ENCODE measurements at places on chromosomes 3 and 15.

- DNase-seq = no peak
These were observed 191.0 kb downstream of the NLGN1 start for GRCh38 chr3:173588556-173588955.

DNA sequence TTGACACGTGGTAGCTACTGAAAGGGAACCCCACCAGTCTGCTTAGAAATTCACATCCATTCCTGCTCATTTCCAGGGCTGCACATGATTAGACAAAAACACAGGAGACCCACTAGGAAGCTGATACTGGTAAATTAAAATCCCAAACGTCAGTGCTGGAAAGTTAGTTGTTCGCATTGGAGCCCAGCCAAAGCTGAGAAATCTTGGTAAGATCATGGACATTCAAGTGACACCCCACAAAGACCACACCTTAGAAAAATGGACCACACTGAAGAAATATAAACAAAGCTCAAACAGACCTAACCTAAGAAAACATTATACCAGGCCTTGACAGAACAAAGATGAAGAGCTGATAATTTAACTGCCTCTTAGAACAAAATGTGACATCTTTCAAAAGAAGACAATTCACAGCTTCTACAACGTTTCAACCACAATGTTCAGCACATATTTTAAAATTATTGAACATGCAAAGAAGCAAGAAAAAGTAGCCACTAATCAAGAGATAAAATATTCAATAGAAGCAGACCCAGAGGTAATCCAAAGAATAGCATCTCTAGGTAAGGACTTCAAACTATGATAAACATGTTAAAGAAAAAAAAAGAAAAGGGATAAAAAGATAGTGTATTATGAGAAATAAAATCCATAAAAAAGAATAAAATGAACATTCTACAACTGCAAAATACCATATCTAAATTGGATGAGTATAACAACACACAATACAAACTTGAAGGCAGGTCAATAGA, 20.4 kb downstream of the RAD18 start:
- no peak for DNase-seq

- DNase-seq = no peak
These were observed 152.8 kb upstream of the TBL1XR1 start for GRCh38 chr3:177350121-177350520.

- no peak for DNase-seq
These were observed 243.2 kb upstream of the NR2F2 start for GRCh38 chr15:96087180-96087884.

- peak; percentile 35 for DNase-seq
These were observed 116.2 kb downstream of the MFSD1 start for GRCh38 chr3:158918008-158918407.

DNA sequence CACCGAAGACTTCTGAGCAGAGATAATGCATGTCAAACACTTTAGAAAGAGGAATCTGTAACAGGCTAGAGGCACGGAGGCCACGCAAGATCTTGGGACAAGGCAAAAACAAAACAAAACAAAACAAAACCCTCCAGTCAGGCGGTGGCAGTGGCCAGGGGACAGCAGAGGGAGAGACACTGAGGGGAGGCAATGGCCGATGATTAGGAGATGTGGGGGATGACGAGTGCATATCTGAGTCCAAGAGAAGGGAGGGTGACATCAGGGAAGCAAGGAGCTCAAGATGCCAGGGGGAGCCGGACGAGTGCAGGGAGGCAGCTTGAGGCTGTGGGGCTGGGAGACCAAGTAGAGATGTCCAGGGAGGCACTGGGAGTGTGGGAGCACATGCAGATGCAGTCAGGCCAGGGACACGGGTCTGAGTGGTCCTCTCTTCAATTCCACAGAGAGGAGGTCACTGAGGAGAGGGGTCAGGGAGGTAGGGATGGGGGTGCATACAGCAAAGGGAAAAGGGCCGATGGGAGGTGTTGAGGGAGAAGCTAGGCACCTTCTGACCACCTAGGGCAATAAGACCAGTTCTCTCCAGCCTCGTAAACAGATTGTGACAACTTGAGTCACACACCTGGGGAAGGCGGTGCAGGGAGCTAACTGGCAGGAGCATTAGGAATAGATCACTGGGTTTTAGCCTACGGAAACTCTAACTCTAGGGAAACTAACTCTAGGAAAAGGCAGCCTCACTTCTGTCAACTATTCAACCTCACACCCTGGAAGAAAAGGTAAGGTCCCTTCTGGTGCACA, 29.6 kb downstream of the SLCO2A1 start:
- no peak for DNase-seq

- no peak for DNase-seq
These were observed 357.5 kb downstream of the FOXP1 start for GRCh38 chr3:71225951-71226564.

DNA sequence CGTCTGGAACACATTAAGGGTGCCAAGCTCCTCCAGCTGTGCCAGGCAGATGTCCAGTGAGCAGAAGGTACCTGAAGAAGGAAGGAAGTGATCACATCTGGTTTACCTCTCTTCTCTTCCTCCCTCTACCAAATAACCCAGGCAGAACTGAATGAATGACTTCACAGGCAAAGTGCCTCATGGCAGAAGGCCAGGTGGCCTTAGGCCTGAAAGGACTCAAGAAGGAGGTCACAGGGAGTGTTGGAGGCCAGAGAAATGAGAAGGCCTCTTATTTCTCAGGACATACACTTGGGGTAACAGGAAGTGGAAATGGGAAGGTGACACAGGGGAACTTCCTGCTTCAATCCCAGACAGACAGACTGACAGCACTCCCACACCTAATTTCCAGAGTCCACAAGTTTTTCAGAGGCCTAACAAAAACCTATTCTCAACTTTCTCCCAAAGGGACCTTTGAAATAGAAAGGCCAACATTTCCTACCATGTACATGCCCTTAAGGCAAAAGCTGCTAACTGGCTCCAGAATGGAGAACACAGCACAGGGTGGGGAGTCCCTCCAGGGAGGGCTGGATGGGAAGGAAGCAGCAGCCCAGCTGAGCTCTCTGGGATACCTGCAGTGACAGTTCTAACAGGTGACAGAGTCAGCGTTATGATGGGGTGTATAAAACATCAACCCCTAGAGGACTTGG, 17.6 kb upstream of the SIN3A start:
- DNase-seq = no peak

GRCh38 chr3:136831461-136831860, 12.5 kb downstream of the SLC35G2 start:
- no peak for DNase-seq

DNA sequence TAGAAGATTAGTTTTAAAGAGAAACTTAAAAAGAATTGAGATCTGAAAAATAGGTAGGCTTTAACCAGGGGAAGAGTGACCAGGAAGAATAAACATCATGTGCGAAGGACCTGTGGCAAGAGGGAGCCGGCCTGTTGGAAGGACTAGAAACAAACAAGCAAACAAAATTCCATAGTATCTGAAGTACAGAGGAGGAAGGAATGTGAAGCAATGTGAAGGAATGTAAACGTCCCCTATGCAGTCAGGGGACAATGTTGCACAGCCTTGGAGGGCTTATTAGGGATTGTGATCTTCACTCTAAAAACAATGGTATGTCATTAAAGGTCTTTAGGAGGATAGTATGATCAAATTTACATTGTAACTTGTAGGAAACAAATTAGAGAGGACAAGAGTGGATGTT, 84.4 kb upstream of the PLCL2 start:
- DNase-seq = no peak

GRCh38 chr3:20099060-20099459, 58.8 kb downstream of the KAT2B start:
- DNase-seq = no peak

DNA sequence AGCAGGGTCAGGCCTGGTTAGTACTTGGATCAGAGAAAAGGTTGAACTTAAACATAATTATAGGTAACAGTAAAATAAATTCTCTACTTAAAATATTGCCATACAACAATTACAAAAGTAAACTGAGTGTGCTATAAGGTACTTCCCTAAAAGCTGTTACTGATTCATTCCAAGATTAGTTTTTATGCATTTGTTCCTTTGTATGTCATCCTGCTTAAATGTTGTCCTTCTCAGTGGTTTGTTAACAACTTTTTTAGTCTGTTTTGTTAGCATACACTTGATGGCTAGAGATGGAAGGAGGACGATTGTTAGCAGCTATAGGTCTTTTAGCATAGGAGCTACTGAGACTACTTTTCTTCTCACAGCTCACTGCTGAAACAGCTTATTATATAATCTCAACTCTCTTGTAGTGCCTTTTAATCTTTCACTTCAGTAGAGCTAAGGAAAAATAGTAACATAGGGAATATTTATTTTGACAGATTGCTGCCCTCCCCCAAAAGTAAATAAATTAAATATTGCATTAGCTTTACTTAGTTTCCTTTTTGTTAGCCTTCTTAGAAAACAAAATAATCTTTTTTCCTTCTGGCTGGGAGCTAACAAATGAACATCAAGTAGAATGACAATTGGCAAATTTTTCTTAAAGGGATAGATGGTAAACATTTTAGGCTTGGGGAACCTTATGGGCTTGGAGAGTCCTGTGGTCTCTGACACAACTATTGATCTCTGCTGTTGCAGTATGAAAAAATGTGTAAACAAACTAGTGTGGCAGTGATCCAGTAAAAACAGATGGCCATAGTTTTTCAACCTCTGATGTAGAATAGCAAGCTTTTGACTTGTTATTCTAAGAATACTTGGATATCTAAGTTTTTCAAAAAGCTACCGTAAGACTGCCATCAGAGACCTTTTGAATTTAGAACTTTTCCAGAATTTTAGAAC, 39.5 kb downstream of the USP8 start:
- DNase-seq = no peak

DNA sequence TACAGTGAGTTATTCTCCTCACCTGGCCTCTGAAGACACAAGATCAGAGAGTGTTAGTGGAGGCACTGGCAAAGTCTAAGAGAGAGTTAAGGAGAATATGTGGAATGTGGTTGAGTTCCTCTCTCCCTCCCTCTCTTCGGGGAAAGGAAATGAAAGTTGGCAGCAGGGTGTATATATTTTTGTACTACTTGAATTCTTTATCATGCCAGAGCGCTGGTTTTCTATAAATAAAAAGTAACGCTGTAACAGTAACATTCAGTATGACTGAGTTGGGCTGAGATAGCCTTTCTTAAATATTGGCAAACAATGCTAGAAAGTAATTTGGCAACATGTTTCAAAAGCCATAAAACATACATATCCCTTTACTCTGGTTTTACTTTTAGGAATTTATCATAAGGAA, 77.5 kb upstream of the TNFAIP8L3 start:
- peak; percentile 46 for DNase-seq

DNA sequence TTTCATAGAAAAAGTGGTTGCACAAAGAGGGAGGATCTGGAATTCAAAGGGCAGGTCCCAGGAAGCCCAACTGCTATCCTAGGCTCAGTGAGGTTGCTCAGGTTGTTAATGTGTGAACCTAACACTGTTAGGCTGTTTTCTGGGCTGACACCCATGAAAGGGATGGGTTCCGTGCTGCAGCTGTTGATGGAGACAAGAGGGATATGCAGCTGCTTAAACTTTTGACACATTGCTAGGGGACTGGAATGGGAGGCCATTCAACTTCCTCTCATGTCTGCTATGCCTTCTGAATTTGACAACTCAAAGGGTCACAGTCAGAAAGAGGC, 198.0 kb upstream of the NR2E3 start:
- no peak for DNase-seq

DNA sequence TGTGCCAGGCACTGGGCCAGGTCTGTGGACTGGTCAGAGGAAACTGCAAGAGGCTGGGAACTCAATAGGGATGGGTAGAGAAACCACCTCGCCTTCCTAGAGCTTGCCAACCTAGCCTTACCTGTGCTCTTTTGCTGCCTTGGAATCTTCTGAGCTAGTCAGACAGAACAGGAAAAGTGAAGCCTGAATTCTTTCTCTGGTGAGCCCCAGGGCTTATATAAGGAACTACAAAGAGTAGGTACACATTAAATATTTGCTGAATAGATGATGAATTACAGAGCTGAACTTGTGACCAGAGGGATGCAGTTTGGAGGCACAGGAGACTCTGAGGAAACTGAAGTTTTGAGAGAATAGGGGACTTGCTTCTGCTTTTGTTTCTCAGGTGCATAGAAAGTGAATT, 15.6 kb upstream of the FBXW12 start:
- no peak for DNase-seq

- no peak for DNase-seq
These were observed 3.3 kb downstream of the PPP4R2 start for GRCh38 chr3:72999951-73000350.

GRCh38 chr3:143601723-143602484, 246.4 kb downstream of the SLC9A9 start:
- no peak for DNase-seq

DNA sequence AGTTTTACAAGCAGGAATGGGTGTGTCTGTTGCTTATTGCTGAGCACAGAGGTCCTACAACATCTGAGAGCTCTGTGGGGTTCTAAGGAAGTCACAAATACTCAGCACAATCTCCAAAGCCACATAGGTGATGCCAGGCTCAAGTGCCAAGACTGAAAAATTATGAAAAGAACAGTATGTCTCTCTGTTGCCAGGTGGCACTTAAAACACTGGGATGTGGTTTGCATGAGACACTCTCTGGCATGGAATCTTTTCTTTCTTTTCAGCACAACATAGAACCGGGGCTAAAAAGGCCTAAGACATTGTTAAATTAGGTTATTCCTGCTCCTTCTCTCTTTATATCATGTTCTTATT, 127.3 kb upstream of the PRICKLE2 start:
- DNase-seq = peak; percentile 40

DNA sequence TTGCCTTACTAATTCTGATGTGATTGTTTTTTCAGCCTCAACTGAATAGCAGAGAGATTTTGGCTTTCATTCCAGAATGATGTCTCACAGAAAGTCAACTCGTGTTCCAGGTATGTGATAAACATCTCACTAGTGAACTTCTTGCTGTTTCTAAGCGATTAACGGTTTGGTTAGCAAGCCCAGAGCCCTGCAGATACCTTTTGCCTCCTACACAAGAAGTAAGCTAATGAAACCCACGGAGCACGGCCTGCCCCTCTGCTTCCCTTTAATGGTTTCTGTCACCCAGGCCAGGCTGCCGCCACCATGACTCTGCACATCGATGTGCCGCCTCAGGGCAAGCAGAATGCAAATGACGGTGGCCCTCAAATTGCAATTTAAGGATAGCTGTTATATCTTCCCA, 155.9 kb upstream of the ICE2 start:
- peak; percentile 56 for DNase-seq

DNA sequence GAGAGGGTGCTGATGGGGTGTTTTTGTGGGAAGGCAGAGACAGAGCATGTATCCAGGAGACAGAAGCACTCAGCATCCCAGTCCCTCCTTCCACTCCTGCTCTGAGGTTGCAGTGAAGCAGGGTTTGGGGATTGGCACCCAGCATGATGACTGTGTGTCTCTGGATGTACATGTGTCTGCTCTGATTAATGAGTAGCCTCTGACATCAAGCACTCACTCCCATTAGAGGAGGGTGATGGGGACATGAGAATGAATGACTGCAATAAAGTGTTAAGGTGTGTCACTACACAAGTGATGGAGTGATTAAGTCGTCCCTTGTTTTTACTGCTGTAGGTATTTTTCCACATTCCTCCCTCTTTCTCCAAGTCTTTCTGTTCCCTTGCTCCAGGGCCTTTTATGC, 9.6 kb upstream of the MYZAP start:
- DNase-seq = no peak

DNA sequence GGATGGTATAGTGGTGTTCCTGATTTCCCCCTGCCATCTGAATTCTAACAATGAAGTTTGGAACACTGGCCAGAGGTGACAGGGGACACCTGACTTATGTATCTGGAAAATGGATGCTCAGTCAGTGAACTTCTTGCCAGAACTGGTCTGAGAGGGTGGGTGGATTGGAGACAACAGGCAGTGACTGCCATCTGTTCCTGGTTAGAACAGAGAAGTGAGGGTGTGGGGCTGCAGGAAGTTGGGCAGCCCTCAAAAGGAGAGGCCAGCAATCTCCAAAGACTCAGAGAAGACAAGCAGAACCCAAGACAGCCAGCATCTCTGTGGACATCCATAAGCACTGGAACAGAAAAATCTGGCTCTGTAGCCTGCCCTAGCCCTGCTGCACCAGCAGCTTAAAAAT, 50.5 kb downstream of the ANP32A start:
- DNase-seq = no peak
